ENCODE measurements at places on chromosomes 1 and 21.

- peak; percentile 24 for DNase-seq
Observed at GRCh38 chr1:84862810-84863251, 30.2 kb downstream of the LPAR3 start.

DNA sequence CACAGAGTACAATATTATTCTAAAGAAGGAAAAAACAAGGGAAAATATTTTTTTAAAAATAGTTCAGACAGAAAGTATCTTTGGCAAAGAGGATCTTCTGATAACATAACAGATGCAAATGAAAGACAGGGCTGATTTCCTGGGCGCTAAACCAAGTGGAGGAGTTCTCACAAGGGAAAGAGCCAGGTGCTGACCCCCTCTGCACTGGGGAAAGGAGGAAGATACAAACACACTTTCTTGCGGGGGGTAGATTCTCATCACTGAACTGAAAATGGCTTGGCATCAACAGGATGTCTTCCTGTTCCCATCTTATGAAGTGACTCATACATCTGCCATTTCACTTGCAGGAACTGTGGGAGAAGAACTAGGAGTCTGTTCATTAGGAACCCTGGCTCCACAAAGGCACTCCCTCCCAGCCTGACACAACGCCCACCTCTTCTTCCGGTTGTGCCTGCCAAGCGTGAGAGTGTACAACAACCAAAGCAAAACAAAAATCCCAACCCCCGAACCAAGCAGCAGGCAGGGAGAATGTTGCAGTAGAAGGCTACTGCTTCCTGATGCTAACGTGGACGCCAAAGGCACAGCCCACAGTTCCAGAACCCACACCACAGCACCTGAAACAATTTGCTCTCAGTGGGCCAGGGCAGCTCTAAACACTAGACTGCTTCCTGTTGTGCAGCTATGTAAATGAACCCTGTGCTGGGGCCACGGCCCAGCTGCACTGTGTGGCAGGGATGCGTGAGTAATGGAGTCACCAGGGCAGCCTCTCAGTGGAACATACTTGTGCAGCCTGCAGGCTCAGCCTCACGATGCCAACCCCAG, 51.0 kb downstream of the GADD45A start:
- DNase-seq = peak; percentile 14

- DNase-seq = no peak
Observed at GRCh38 chr1:180188091-180188506, 33.4 kb downstream of the QSOX1 start.

DNA sequence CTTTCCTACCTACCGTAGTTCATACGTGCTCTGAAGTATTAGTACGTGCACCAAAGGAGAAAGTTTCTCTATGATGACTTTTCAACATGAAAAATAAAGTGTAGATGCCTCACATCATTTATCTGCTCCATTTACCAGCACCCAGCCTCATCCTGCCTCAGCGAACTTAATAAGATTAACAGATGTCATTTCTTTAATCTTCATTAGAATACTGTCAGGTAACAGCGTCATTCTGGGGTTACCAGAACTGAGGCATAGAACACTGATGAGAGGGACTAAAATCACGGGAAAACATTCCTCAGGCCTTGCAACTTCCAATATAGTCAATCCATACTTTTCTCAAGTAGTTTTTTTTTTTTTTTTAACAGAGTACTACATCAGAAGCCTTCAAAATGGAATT, 43.2 kb upstream of the DISC1 start:
- DNase-seq = no peak

GRCh38 chr1:18955131-18955440, 1.4 kb downstream of the IFFO2 start:
- no peak for DNase-seq

GRCh38 chr1:209879539-209879938, 51.8 kb downstream of the UTP25 start:
- no peak for DNase-seq

DNA sequence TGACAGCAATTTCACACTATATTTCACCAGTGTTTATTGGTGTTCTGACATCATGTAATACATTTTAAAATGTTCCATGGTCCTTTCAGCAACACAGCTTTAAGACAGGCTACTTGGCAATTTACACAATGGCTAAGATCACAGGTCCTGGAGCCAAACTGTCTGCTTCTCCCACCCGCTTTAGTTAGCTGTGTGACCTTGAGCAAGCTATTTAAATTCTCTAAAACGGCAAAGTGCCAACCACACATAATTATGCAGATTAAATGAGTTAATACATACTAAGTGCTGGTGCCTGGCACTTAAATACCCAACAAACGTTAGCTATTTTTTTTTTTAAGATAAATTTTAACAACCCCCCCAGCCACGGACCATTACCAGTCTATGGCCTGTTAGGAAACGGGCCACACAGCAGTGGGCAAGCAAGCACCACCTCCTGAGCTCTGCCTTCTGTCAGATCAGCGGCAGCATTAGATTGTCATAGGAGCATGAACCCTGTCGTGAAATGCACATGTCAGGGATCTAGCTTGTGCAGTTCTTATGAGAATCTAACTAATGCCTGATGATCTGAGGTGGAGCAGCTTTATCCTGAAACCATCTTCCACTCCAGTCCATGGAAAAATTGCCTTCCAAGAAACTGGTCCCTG, 26.9 kb downstream of the SOD1 start:
- no peak for DNase-seq

GRCh38 chr1:40668769-40669525, 3.5 kb upstream of the RIMS3 start:
- DNase-seq = peak; percentile 85
